ENCODE measurements at places on chromosomes 1 and 21.

DNA sequence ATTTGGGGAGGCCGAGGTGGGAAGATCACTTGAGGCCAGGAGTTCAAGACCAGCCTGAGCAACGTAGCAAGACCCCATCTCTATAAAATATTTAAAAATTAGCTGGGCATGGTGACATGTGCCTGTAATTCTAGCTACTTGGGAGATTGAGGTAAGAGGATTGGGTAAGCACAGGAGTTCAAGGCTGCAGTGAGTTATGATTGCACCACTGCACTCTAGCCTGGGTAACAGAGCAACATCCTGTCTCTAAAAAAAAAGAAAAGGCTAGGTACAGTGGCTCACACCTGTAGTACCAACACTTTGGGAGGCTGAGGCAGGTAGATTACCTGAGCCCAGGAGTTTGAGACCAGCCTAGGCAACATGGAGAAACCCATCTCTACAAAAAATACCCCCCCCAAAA lies 35.7 kb upstream of the RCC1 start:
- DNase-seq, result no peak

GRCh38 chr1:223538981-223539380 lies 126.5 kb downstream of the CAPN8 start:
- DNase-seq, result no peak

GRCh38 chr1:171550050-171550449 lies 64.7 kb downstream of the PRRC2C start:
- no peak for DNase-seq

- DNase-seq, result no peak
Observed at GRCh38 chr1:241939798-241940197, 17.8 kb upstream of the BECN2 start.

- DNase-seq, result no peak
Observed at GRCh38 chr21:31088474-31088751, 50.1 kb upstream of the KRTAP19-8 start.

All from AG08395 (cell line).